ENCODE measurements at places on chromosomes 4 and X.

DNA sequence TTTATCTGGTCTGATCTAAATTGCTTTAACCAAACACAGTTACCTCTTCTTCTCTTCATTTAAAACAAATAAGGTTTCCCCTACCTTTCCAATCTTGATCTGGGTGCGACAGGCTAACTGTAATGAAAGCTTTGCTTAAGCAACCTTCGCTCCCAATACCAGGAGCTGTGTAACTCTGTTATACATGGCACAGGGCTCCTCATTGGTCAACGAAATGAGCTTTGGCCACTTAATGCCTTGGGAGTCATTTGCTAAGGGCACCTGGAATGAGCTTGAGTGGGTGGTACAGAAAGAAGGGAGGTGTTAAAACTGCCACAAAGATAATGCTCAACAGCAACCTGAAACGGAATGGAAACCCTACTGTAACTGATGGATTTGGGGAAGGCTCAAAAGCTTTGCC lies 140.5 kb downstream of the CHRNA9 start:
- DNase-seq = no peak

GRCh38 chr4:120509719-120510118 lies 412.8 kb downstream of the PRDM5 start:
- no peak for DNase-seq

- no peak for DNase-seq
These were observed 219.4 kb downstream of the SLC4A4 start for GRCh38 chr4:71558248-71558647.

- no peak for DNase-seq
These were observed 2351.4 kb downstream of the PCDH7 start for GRCh38 chr4:33071535-33071934.

DNA sequence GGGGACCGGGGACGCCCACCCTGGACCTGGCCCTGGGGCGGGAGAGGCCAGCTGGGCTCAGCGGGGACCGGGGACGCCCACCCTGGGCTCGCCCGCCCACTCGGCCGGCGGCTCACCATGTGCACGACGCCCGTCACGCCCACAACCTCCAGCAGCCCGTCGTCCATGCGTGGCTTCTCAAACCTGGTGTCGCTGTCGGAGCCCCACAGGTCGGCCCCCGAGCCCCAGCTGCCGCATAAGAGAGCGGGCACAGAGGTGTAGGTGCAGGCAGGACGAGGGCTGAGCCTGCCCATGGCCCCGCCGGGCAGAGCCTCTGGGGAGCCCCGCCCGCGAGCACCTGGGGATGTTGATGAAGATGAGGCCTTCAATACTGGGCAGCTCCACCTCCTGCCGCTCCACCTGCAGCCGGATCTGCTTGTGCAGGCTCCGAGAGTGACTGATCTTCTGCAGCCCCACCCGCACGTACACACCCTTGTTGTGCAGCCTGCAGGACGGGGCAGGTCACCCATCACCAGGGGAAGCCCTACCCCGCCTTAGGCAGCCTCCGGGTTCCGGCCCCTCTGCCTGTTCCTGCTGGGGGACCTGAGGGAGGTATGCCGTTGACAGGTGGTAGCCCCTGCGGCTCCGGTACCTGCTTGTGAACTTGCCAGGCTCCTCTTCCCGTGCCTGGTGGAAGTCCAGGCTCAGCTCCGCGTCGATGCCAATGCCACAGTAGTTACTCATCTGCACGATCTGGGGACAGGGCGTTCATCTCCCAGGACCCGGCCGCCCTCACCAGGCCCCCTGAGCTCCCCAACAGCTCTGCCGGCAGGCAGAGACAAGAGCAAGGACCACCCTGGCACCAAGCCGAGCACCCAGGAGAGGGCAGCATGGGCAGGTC lies 11.8 kb downstream of the DGKQ start:
- DNase-seq = no peak

DNA sequence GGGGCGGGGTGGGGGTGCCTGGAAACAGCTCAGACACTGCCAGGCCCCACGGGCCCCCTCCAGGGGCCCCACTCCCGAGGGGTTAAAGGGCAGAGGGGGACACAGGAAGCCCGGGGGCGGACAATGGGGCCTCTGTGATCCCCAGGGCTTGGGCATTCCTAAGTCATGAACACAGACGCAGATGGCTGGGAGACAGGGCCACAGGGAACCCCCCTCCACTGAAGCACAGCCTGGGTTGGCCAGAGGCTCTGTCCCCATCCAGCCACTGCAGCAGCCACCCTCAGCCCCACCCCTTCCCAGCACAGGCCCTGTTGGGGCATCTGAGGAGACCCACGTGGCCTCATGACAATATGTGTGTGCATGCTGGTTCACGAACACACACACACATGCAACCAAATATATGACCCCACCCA lies 3.9 kb downstream of the L1CAM start:
- DNase-seq = no peak

GRCh38 chrX:124362072-124362471 lies 15.7 kb downstream of the SH2D1A start:
- DNase-seq = no peak

- DNase-seq = no peak
These were observed 7.6 kb upstream of the XPNPEP2 start for GRCh38 chrX:129731228-129731627.

DNA sequence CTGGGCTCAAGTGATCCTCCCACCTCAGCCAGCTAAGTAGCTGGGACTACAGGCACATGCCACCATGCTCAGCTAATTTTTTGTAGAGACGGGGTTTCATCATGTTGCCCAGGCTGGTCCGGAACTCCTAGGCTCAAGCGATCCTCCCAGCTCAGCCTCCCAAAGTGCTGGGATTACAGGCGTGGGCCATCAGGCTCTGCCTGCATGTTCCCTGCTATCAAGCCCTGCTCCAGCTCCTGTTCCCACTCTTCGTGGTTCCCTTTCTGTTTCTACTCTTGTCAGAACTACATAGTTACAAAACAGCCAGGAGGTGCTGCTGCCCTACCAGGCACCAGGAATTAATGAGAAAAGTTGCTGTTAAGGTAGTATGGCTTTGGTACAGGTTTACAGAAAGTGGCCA lies 8.7 kb downstream of the TIMP1 start:
- DNase-seq = no peak

DNA sequence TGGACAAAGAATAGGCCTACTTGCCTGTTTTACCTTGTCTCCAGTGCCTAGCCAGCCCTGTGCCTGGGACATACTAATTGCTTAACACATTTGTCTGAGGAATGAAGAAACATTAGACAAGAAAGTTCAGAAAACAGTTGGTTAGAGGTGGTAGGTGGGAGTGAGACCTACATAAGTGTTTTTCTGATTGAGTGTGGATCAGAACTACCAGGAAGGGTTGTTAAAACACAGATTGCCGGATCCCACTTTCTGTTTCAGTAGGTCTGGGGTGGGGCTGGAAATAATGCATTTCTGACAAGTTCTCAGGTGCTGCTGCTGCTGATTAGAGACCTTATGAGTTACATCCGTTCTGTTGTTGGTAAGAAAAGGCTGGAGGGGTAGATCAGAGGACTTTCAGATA lies 5.7 kb upstream of the JADE1 start:
- no peak for DNase-seq

GRCh38 chr4:65670331-65671031 lies at the start of gene EPHA5:
TSS of gene EPHA5 (minus strand) at chr4:65670489. CDS start at chr4:65669742, 747 bp downstream.
- DNase-seq = no peak

GRCh38 chr4:159547645-159548308 lies 444.9 kb downstream of the RAPGEF2 start:
- DNase-seq = no peak

GRCh38 chrX:82134378-82134777 lies 932.5 kb downstream of the SH3BGRL start:
- DNase-seq = no peak

All from CD8-positive, alpha-beta T cell (primary cell).